ENCODE measurements at places on chromosomes 7 and 10.

- DNase-seq, result no peak
Measured at GRCh38 chr10:66639371-66639770, 286.5 kb upstream of the LRRTM3 start.

DNA sequence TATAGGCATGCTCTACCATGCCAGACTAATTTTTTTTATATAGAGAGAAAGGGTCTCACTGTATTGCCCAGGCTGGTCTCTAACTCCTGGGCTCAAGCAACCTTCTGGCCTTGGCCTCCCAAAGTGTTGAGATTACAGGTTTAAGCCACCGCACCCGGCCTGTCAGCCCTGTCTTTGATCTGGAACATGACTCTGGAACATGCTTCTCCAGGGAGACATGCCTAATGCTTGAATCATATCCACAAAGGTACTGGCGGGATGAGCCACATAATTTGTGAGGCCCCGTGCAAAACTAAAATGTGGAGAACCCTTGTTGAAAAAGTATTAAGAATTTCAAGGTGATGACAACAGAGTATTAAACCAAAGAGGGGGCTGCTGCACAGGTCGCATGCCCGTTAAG is 282.8 kb downstream of the ARHGAP12 start:
- DNase-seq, result no peak

DNA sequence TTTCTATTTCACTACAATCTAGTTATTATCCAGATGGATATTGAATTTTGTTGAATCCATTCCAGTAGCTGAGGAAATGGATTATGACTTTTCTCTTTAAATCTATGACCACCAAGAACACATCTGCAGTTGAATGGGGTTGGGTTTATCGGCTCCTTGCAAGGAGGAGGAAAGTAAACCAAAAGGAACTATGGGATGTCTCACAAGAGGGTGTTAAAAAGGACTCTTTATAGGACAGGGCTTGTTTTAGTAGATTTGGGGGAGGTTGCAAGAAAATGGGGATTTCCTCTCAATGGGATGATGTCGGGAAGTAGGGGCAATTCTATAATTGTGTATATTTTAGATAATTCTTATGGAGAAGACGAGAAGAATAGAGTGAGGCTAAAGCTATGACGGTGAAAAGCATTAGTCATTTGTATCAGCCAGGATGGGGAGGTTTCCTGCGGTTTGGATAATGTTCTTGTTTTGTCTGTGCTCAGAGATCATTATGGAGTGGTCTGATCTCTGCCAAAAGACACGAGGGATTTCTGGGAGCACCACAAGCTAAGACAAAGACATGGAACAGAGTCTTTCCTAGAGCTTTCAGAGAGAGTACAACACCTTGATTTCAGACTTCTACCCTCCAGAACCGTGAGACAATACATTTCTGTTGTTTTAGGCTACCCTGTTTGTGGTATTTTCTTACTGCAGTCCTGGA is 5.3 kb upstream of the LRRC61 start:
- DNase-seq, result no peak

DNA sequence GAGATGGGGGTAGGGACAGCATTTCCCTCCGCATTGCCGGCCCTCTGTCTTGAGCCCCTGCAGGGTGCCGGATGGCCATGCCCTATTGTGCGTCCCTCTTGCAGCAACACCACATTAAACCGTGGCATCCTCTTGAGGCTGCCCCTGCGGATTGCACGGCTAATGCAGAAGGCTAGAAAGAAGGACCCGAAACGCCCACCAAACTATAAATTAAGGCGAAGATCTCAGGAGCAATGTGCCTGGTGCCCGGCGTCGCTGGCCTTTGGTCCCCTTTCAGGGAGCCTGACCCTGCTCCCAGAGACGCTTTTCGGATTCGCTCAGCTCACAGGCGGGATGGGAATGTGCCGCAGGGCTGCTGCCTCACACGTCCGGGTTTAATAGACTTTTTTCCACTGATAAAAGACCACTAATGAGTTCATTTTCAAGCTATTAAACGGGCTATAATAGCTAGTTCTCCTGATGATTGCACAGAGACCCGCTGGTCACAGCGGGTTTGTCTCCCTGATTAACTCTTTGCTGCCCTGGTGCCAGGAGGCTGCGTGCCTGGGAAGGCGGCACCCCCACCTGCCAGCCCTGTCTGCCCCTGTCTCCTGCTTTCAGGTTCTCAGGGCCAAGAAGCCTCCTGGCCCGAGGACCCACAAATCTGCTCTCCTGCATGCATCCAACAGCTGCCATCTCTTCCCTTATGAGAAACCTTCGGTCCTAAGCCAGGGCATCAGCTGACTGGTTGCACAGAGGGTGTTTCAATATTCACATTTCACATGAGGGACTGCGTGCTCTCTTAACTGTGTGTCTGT is 128.3 kb downstream of the ADARB2 start:
- DNase-seq, result no peak

- no peak for DNase-seq
Measured at GRCh38 chr7:46909601-46910051, 672.3 kb downstream of the TNS3 start.
